ENCODE measurements at places on chromosomes 1 and 21.

DNA sequence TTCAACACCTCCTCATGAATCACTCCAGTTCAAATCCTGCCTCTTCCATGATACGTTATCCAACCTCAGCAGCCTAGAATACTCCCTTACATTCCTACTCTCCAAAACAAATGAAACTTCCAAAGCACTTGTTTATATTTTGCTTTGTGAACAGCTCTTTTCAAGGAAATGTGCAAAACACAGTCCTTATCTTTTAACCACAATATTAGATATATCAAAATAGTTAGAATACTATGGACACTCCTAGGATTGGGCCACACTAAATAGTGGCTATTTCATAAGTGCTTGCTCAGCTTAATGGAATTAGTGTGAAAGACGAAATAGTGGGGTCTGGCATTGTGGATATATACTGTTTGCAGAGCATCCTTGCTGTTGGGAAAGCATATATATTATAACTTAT is 173.5 kb downstream of the ZC3H11B start:
- DNase-seq = peak; percentile 29

DNA sequence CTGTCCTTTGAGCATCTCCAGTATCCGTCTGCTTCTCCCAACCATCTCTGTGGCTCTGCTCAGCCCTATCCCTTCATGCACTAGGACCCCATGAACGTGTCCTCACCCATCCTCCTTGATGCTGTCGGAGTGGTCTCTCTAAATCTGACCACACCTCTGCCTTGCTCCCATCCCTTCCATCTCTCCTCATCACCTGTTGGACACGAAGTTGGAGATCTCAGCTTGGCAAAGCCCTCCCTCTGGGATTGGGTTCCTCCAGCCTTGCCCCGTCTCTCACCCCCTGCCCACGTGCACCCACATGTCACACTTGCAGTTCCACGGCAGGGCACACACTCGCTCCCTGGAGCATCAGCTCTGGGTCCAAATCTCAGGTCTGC is 135.7 kb downstream of the ACTL8 start:
- DNase-seq = no peak

DNA sequence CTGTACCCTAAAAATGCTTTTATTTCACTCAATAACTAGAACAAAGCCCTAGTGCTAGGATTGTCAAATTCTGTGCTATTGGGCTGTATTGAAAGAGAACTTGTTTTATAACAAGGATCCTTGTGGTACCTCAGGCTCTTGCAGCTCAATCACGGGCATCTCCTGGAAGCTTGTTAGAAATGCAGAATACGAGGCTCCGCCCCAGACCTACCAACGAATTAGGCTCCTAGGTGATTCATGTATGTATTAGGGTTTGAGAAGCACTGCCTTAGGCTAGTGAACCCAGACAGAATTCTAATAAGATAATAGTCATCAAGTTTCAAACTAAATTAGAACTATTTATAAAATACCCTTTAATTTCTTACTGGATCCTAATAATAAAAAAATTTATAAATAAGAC is 45.6 kb downstream of the ZZZ3 start:
- DNase-seq = no peak

DNA sequence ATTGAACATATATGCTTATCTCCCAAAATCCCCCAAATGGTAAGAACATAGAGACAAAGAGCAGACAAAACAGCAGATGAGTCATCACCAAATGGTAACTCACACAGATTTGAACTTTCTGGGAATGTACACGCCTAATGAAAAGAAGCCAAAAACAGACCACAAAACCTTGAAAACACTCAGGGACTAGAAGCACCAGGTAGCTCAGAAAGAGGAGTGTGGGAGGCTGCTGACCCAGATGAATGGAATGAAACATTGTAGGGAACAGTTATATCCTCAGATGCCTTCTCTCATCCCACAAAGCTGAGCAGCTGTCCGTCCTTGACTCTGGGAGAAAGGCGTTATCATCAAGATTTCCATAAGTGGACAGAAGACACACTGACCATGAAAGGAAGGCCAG is 307.0 kb upstream of the USP25 start:
- DNase-seq = peak; percentile 84

DNA sequence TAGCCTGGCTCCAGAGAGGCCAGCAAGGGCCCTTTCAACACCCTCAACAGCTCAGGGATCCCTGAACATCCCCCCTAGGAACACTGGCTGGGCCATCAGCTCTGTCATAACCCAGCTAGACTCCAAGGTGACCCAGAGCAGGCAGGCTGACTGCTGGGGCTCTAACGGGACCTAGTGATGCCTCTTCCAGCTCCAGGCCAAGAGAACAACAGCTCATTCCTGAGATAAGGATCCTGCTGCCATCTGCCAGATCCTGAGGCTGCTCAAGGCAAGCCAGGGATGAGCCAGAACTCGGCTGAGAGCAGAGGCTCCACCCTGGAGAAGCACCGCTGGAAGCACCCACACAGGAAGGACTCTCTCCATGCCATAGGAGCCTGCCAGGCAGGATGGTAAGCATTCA is 2.0 kb downstream of the VSIG8 start:
- no peak for DNase-seq

GRCh38 chr21:34673006-34673405 is 4.2 kb downstream of the CLIC6 start:
- no peak for DNase-seq

All from iris pigment epithelial cell (primary cell).